Left cardiac atrium (tissue), 4 donors: ENCODE measurements at places on chromosomes 3 and 15. TPM values are rescaled to one million over a fixed set of nuclear protein-coding genes. Genes with fewer than 3 reads are reported as not detected.

DNA sequence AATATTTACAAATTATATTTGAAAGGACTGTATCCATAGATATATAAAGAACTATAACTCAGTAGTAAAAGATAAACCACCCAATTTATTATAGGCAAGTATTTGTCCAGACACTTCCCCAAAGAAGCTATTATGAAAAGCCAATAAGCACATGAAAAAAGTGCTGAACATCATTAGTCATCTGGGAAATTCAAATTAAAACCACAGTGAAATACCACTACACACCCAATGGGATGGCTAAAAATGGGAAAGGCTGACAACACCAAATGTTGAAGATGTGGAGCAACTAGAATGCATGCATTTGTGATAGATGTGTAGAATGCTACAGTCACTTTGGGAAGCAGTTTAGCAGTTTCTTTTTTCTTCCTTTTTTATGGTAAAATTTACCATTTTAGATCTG is 147.0 kb downstream of the PDE8A start:
- DNase-seq, result no peak

MYRIP gene
- total RNA-seq, result 6.8 TPM

GRCh38 chr3:53195602-53196574 is 34.9 kb downstream of the PRKCD start:
- peak; percentile 59 for DNase-seq

- no peak for DNase-seq
These were observed 116.3 kb downstream of the AKAP13 start for GRCh38 chr15:85496551-85497171.

DNA sequence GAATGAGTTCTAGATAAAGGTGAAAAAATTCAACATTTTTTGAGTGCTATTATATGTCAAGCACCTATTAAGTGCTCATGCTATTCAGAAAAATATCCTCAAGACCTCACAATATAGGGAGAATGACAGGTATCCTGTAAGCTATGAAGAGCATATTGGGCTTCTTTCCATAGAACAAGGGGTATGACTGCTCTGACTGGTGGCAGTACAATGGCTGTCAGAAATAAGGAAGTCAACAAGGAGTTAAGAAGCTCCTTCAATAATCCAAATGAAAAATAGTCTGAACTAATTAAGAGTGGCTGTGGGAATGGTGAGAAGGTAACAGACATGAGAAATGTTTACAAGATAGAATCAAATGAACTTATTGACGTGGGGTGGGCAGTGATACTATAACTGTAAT is 24.7 kb downstream of the NPTN start:
- no peak for DNase-seq

DNA sequence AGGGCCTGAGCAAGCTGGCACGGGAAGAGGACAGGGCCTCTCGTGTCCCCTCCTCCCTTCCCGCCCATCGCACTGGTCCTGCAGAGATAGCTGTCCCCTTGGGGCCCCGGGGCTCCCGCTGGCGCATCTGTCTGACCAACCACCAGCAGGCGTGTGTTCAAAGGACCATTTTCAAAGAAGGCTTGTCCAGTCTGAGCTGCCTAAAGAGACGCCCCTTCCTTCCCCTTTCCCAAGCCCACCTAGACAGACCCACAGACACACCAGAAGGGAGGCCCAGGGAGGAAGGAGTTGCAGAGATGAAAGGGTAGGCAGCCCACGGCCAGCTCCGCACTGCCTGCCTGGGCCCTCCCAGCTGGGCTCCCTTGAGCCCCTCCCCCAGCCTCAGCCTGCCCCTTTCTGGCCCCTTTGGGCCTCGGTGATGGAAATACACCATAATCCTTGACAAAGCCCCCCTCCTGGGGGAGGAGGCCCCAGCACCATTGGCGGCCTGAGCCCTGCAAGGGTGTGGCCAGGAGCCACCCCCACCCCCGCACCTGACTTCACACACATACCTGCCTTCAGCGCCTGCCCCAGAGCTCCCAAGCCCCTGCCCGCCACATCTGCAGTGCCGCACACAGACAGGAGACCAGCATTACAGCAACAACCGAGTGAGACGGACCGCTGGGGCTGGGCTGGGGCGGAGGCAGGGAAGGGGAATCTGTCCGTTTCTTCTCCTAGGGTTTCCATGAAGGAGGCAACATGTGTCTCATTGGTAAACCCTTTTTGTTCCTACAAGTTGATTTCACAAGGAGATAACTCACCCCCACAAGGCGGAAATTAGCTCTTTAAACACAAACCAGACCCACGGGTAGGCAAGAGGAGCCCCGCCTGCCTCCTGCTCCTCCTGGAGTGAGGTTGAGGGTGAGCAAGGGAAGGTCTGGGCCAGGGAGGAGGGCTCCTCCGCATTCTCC is at the start of gene STRA6:
Gene STRA6 (minus strand): TSS at position 336 of the 950 bp plus-strand sequence. CDS start 520 bp downstream, outside the sequence.
- no peak for DNase-seq

CISH gene
- 10.0 TPM for total RNA-seq

SELENOS gene
- 66.2 TPM for total RNA-seq

- DNase-seq, result no peak
These were observed 17.9 kb upstream of the UACA start for GRCh38 chr15:70781236-70781635.

OXTR gene
- total RNA-seq, result 0.59 TPM

AMT gene
- 14.9 TPM for total RNA-seq

DNA sequence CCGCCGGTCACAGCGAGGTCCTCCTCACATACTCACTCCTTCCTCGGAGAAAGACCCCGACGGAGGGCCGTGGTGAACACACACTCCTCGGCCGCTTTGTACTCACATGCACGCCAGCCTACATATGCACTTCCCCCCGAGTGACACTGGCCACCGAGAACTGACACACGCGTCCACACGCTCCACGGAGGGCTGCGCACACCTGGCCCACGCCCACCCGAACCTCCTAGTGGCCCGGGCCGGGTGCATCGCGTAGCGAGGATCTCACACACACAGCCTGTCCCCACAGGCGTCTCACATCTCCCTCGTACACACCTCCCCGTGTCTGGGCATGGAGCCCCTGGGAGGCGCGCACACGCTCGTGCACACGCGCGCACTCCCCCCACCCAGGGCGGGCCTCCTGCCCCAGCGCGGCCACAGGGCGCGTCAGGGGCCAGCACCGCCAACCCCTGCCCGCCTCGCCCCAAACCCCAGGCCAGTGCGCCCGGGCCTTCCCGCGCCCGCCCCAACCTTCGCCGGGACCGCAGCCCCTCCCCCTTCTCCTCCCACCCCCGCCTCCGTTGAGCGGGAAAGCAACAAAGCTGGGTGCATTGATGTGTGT is 411 bp upstream of the C3orf70 start:
- peak; percentile 28 for DNase-seq

TNNC1 gene
- total RNA-seq, result 2,841 TPM

MYO5C gene
- total RNA-seq, result 8.2 TPM

GRCh38 chr3:38834110-38834509 is 18.1 kb upstream of the SCN10A start:
- DNase-seq, result peak; percentile 76

GRCh38 chr3:175336406-175337133 is 477.4 kb downstream of the NAALADL2 start:
- no peak for DNase-seq
